ENCODE measurements at places on chromosomes 2 and 18.

DNA sequence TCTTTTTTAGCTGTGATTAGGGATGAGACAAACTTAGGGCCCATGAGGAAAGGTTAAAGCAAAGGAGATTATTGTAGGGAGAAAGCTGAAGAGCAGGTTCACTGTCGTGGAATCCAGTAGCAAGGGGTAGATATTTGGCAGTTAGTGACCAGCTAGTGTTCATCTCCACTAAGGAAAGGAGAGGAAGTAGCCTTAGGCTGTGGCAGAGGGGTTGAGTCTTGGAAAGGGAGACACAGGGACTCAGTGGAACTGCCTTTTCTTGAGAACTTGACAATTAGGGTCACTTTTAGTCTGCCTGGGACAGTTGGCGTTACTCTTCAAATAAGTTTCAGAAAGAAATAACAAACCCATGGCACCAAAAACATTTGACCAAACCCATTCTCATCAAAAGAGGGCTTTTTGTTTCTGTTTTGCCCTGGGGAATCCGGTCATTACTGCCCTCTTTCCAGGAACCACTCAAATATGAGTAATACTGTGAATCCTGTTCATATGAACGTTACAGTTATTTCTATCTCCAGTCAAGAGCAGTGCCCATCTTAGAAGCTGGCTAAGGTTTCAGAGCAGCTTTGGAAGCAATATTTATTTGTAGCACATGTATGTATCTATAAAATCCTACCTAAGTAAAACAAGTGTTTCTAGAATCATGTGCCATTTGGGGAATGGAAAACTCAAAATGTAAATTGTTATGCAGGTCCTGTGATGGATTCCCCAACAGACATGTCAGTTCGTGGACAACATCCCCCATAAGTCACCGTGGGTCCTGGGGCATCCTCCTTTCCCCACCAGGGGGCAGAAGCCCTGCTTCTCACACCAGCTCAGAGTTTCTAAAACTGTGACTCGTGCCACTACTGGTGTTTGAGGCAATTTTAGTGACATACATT, 77.3 kb upstream of the PHLPP1 start:
- H3K27me3 ChIP-seq, result no peaks in the 10 kb centered on the region
- H3K4me3 ChIP-seq, result no peak overlapping the region
- no peaks in the 10 kb centered on the region for H3K4me1 ChIP-seq

GRCh38 chr2:188187726-188188125, 103.9 kb upstream of the GULP1 start:
- no peak overlapping the region for H3K4me3 ChIP-seq
- no peaks in the 10 kb centered on the region for H3K27me3 ChIP-seq
- no peak for DNase-seq
- no peak overlapping the region for H3K27ac ChIP-seq

DNA sequence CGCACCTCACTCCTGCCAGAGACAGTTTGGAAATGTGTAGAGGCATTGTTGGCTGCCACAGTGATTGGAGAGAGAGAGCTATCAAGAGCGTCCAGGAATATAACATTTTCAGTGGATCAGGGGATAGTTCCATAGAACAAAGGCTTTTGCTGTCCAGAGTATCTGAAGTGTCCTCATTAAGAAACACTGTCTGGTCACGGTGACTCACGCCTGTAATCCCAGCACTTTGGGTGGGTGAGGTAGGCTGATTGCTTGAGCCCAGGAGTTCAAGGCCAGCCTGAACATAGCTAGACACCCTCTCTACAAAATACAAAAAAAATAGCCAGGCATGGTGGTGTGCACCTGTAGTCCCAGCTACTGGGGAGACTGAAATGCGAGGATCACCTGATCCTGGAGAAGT, 231.1 kb downstream of the MBD5 start:
- peaks cover 23% of the 10 kb centered on the region for H3K36me3 ChIP-seq
- DNase-seq, result no peak
- no peak overlapping the region for H3K4me3 ChIP-seq
- no peaks in the 10 kb centered on the region for H3K4me1 ChIP-seq
- no peak overlapping the region for H3K27ac ChIP-seq

DNA sequence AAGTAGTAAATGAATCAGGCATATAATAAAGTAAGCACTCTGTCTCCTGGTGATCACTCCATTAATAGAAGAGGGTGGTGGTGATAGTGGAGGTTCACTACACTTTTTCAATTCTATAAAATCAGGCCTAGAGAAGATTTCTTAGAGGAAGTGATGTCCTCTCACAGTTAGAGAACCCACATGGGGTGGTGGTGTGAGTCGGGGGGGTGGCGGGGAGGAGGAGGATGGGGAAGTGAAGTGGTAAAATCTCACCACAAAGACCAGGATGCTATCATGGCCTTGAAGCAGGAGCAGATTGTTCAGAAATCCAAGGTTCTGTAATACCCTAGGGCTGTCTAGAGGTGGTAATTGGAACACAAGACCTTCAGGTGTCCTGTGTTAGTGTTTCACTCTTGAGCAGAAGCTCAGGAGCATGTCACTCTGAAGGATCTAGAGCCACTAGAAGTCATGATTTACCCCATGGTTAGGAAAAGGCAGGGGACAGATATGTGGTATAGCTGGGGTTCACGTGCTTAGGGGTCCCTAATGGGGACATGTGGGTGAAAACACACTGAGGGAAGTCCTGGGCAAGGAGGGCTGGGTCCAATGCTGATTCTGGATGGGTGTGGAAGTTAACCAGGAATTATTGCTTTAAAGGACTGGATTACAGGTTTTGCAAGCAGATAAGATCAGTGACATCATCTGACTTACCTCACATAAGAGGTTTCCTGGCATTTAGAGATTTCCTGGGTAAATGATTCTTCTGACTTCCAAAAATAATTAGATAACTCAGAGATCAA, 31.0 kb downstream of the RNF125 start:
- H3K27ac ChIP-seq, result peak overlapping the region; percentile 51
- DNase-seq, result peak; percentile 91
- no peak overlapping the region for H3K4me3 ChIP-seq
- no peaks in the 10 kb centered on the region for H3K27me3 ChIP-seq
- peaks cover 27% of the 10 kb centered on the region for H3K4me1 ChIP-seq

GRCh38 chr18:24465486-24465885, 5.0 kb downstream of the HRH4 start:
- peaks cover 11% of the 10 kb centered on the region for H3K4me1 ChIP-seq
- no peak overlapping the region for H3K27ac ChIP-seq
- no peak for DNase-seq
- H3K27me3 ChIP-seq, result no peaks in the 10 kb centered on the region
- H3K36me3 ChIP-seq, result no peaks in the 10 kb centered on the region

DNA sequence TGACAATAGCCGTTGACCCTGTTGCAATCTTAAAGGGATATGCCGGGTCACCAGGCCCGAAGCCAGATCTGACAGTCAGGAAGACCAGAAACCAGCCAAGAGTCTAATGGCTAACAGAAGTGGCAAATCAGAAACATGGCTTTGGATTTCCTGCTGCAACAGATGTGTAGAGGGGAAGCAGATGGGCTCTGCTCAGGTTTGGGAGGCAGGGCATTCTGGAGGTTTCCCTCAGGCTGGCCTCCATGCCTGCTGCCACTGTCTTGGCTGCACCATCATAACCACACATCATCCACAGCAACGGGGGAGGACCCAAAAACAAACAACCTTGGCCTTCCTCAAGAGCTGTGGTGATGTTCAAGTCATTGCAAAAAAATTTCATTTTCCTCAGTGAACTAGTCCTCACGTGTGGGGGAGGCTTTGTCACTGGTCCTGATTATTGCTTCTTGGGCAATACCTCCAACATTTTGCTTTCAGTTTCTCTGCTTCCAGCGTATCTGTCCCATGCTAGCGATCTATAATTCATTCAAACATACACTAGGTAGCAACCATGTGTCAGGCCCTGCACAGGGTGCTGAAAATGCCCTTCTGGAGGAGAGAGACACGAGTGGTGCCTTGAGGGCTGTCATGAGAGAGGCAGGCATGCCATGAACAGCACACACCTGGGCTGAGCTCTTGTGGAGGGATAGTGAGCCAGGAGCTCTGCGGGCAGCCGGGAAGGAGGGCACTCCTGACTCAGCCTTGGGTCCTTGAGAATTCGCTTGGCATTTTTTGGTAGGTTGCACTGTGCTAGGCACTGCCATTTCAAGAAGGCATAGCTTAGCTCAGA, 48.2 kb upstream of the LGALSL start:
- H3K4me1 ChIP-seq, result no peaks in the 10 kb centered on the region
- H3K4me3 ChIP-seq, result no peak overlapping the region
- peak; percentile 24 for DNase-seq
- no peaks in the 10 kb centered on the region for H3K27me3 ChIP-seq
- no peak overlapping the region for H3K27ac ChIP-seq

DNA sequence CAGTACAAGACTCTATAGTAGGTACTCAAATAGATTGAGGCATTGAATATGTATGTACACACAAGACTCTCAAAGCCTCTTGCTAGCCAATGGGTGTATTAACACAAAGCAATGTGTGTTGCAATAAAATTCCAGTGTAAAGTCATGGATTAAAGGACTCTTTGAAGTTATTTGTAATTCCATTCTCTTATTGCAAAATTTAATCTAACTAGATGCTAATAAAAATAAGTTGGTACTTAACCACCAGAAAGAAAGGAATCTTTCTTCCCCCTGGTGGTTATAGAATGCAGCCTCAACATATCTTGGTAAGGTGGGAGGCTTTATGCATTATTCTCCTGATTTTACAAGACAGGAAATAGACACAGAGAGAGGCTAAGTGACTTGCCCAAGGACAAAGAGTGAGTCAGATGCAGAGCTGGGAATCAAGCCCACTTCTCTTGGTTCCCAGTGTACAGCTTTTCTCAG, 18.0 kb downstream of the LRP1B start:
- H3K27ac ChIP-seq, result no peak overlapping the region
- H3K4me1 ChIP-seq, result no peaks in the 10 kb centered on the region
- no peak for DNase-seq
- H3K36me3 ChIP-seq, result no peaks in the 10 kb centered on the region

DNA sequence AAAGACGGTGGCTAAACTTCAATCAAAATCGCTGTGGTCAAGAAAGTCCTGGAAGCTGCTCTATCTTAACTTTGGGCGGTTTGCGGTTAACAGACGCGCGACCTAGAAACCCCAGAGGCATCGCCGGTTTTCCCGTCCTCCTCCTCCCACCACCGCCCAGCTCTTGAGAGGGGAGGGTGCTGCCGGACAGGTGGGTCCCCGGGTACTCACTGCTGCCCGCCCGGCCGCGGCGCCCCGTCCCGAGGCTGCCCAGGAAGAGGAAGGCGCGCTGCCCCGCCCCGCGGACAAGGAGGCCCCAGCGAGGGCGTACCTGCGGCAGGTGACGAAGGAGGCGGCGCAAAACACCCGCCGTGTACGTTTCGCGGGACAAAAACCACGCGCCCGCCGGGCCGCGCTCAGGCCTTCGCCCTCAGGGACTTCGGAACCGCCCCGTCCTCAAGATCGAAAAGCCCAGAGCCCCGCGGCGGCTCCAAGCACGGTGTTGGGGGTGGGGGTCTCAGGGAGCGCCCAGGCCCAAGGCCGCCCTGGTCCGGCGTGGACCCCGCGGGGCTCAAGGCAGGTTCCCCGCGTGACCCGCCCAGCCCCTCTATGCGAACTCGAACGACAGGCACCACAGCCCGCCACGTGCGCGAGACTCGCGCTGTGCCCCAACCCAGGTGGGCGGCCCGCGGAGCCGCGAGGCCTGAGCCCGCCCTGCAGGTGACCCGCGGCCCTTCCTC, at the start of gene SH3YL1:
TSS of gene SH3YL1 (minus strand) at position 259 of the 719 bp plus-strand sequence. CDS start at position 211, 48 bp downstream.
- peaks cover 8% of the 10 kb centered on the region for H3K36me3 ChIP-seq
- no peaks in the 10 kb centered on the region for H3K27me3 ChIP-seq
- peak within 1 kb of the TSS; percentile 91 for H3K27ac ChIP-seq
- DNase-seq, result peak; percentile 56

DNA sequence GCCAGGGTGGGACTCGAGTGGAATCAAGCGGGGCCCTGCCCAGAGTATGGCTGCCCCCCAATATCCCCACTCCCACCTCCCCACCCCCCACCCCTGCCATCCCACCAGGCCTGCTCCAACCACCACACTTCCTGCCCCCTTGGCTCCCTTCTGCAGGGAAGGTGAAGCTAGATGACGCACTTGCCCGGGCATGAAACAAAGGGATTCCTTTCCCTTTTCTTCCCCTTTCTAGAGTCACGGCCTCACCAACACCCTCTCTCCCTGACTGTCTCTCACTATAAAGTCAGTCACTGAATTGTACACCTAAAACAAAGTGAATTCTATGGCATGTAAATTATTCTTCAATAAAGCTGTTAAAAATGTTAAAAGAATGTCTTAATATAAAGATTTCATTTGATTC, 16.0 kb downstream of the ZBTB7C start:
- peaks cover 100% of the 10 kb centered on the region for H3K27me3 ChIP-seq
- DNase-seq, result no peak
- H3K4me1 ChIP-seq, result no peaks in the 10 kb centered on the region
- H3K36me3 ChIP-seq, result no peaks in the 10 kb centered on the region

- DNase-seq, result no peak
- H3K4me3 ChIP-seq, result no peak overlapping the region
- no peaks in the 10 kb centered on the region for H3K27me3 ChIP-seq
- no peak overlapping the region for H3K27ac ChIP-seq
- no peaks in the 10 kb centered on the region for H3K36me3 ChIP-seq
- H3K4me1 ChIP-seq, result peaks cover 30% of the 10 kb centered on the region
These were observed 138.0 kb downstream of the ZFP36L2 start for GRCh38 chr2:43088143-43089073.

- no peak for DNase-seq
- H3K27ac ChIP-seq, result no peak overlapping the region
- no peak overlapping the region for H3K4me3 ChIP-seq
- H3K4me1 ChIP-seq, result no peaks in the 10 kb centered on the region
- no peaks in the 10 kb centered on the region for H3K27me3 ChIP-seq
These were observed 63.7 kb downstream of the SLC8A1 start for GRCh38 chr2:40388161-40388560.

DNA sequence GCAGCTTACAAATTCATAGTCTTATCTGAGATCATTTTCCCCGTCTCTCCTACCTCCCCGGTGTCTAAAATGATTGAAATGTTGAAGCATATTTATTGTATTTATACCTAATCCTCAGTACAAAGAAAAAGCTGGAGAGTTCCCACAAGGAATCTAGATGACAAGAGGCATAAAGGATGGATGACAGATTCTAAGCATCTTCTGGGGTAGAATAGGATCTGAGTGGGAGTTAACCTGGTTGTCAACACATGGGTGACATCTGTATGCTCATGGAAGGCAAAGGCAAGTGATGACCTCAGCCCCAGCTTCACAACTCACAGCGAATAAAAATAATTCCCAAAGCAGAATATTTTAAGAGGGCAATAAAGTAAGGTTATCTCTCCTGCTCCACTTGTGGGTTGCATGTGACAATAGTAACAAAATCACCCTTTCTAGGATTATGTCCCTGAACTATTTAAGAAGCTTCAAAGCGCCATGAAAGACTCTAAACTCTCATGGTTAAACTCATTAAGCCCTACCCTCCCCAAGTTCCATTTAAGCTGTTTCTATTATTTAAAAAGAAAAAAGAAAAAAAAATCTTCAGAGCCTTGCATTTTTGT, 32.2 kb downstream of the SGPP2 start:
- DNase-seq, result no peak
- no peaks in the 10 kb centered on the region for H3K27me3 ChIP-seq
- no peaks in the 10 kb centered on the region for H3K4me1 ChIP-seq
- no peak overlapping the region for H3K27ac ChIP-seq
- no peak overlapping the region for H3K4me3 ChIP-seq
- H3K36me3 ChIP-seq, result no peaks in the 10 kb centered on the region

DNA sequence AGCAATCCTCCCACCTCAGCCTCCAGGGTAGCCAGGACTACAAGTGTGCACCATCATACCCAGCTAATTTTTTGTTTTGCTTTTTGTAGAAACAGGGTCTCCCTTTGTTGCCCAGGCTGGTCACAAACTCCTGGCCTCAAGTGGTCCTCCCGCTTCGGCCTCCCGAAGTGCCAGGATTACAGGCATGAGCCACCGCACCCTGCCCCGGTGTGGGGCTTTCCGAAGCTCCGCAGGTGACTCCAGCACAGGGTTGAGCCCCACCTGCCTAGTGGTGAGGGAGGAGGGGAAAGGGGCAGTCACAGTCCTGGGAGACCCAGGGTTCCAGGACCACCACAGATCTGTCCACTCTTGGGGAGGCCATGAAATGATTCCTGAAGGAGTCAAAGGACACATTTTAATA, 5.2 kb downstream of the PRLH start:
- no peak overlapping the region for H3K4me3 ChIP-seq
- no peak overlapping the region for H3K27ac ChIP-seq

All from common myeloid progenitor, CD34-positive (primary cell).